ENCODE measurements at places on chromosomes 12 and 14.

DNA sequence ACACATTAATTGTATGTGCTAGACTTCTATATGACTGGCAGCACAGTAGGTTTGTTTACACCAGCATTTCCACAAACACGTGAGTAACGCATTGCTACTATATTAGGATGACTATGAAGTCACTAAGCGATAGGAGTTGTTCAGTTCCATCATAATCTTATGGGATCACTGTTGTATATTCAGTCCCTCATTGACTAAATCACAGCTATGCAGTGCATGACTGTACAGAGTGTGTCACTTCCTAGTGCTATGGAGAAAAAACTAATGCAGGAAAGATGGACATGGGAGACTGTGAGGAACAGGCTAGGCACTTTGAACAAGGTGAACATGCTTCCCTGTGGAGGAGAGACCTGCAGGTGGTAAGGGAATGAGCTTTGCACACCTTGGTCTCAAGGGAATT, 259.8 kb downstream of the NUAK1 start:
- DNase-seq, result no peak

DNA sequence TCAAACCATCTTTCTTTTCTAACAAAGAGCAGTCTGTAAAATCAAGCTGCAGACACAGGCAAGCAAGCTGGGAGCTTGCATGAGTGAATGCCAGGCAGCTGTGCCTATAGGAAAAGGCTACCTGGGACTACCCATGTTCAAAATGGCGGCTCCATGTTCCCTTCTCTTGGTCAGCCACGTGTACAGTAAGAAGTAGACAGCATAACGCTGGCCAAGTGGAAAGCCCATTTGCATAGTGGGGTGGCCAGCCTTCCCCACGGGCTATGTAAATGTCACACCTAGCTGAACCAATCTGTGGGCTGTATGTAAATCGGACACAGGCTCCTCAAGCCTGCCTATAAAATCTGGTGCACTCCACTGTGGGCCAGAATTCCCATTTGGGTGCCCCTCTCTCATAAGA, 117.1 kb downstream of the SYT10 start:
- DNase-seq, result no peak

GRCh38 chr14:76763096-76764041, 2.1 kb downstream of the VASH1 start:
- no peak for DNase-seq

- no peak for DNase-seq
Observed at GRCh38 chr12:122467983-122468382, 32.7 kb downstream of the ZCCHC8 start.

GRCh38 chr12:55698965-55699364, 8.7 kb downstream of the ITGA7 start:
- DNase-seq, result no peak

DNA sequence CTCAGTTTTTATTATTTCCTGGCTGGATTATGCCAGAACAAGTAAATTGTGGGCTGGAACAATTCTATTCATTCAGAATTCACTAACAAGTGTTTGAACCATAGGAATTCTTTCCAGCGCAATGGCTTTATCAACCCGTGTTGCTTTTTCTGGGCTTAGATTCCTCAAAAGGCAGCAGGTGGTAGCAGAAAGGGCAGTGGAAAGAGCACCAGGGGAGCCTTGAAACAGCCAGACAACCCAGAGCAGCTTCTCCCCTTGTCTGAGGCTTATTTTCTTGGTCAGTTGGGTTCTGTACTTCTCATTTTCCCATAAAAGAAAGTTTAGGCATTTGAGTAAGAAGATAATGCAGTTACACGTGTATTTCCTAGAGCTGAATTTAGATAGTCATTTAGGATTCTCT, 130.7 kb downstream of the OTOGL start:
- DNase-seq, result no peak

DNA sequence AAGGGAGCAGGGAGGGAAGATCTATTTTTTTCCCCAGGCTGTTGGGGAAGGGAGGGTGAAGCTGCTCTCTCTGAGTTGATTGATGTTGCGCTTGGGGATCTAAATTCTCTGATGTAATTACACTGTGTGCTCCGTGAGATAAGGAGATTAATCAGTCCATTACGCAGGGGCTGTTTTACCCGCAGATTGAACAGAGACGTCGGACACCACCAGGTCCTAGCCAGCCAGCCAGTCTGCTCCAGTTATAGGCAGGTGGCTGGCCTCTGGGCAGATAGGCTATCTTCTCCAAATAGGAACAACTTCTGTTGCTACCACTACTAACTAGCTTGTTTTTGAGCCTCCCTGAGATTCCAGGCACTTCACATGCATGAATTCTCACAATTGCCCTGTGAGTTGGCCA, 91.1 kb downstream of the SRRM4 start:
- no peak for DNase-seq

GRCh38 chr12:6783828-6784227, 5.5 kb upstream of the CD4 start:
- no peak for DNase-seq

DNA sequence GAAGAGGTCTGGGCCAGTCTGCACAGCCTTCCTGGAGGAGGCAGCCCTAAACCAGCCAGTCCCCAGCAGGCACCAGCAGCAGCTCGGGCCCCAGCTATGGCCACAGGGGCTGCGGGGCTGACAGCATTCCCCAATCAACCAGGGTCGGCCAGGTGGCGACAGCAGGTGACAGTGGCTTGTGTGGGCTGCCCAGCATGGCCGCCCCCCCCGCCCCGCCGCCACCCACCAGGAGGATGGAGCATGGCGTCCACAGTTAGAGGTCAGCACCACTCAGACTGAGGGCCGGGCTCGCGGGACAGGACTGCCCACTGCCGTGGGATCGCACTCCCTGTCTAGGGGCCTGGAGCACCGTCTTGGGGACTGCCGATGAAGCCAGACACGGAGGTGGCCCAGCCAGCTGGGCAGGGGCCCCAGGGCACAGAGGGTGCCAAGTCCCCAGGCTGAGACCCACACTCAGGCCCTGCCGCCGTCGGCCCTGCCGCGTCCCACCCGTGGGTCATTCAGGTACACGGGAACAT, 15.0 kb downstream of the AKT1 start:
- DNase-seq, result no peak

- DNase-seq, result peak; percentile 71
Observed at GRCh38 chr12:116880817-116881324, 370 bp downstream of the HRK start.

GRCh38 chr12:53676656-53677015, 753 bp upstream of the ATP5MC2 start:
- DNase-seq, result peak; percentile 49

DNA sequence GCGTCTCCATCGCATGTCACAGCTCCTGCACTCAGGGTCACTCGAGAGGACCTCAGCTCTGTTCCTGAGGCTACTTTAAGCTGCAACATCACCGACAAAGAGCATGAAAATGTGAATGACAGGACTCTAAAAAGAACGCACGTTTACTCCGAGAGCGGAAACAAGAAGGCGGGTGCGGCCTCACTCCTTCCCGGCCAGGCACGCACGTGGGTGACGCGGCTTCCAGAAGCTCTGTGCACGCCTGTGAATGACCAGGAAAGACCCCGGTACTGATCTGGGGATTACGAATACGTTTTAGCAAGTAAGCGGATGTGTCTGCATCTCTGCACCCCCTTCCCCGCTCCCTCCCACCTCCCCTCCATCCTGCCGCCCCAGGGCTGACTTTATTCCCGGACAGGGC, 15.2 kb upstream of the GALNT9 start:
- DNase-seq, result no peak

- DNase-seq, result no peak
Observed at GRCh38 chr14:29900609-29901350, 26.9 kb downstream of the PRKD1 start.

GRCh38 chr14:99141236-99141635, 130.8 kb downstream of the BCL11B start:
- no peak for DNase-seq

DNA sequence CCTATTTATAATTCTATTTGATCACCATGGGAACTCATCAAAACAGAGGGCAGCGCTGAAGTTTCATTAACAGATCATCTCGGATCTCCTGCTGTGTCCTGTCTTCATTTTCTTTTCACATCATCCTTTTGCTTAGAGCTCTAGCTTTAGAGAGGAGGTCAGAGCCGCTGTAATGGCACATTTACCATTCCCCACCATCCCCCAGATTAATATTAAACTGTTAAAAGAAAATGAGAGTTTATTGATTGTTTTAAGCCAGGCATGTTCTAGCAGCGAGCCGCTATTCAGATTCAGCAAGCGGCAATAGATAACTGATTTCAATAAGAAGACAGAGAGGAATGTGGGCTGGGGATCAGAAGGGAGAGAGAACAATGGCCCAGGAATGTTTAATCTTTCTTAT, 308.8 kb downstream of the EGLN3 start:
- no peak for DNase-seq

- DNase-seq, result no peak
Observed at GRCh38 chr12:174124-174523, 39.8 kb downstream of the SLC6A12 start.

- DNase-seq, result no peak
Observed at GRCh38 chr14:71539650-71540285, 392.5 kb upstream of the RGS6 start.

GRCh38 chr14:75303381-75303789, 24.8 kb downstream of the FOS start:
- peak; percentile 80 for DNase-seq

DNA sequence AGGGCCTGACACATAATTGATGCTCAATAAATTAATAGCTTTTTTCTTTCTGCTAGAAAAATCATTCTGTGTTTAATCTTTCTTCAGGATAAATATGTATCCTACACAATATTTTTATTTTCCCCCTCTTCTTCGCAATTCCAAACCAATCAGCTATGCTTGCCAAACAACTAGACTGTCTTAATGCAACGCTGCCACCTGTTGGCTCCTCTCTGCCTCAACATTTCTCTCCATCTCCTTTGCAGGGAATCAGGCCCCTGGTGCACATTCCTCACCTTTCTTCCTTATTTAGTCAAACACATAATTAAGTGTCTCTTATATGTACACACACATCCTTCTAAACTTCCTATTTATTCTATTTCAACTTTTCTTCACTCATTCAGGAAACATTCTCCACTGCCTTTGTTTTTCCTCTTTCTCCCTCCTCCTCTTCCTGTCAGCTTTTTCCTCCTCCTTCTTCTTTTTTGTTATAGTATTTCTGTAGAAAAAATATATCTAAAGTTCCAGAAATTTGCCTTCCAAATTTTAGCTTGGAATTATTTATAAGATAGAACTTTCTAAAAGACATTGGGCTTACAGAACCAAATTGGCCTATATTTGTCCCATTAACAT, 406.0 kb downstream of the PRKD1 start:
- DNase-seq, result no peak

DNA sequence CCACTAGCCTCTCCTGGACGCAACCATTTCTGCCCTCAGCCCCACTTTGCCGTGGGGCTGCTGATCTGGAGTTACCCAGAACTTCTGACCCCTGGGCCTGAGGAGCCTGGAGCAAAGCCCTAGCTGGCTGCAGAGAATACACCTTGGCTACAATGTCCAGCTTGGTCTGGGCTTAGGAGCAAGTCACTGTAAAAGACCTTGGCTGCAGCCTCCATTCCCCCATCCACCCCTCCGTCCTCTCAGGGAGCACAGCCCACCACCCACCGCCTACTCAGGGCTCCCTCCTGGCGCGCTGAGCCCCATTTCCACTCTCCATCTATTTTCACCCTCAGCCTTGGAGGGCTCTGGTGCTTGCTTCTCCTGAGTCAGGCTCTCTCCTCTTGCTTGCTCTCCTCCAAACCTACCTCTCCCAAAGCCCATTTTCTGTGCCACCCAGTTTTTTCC, 42.9 kb downstream of the ERH start:
- DNase-seq, result no peak

DNA sequence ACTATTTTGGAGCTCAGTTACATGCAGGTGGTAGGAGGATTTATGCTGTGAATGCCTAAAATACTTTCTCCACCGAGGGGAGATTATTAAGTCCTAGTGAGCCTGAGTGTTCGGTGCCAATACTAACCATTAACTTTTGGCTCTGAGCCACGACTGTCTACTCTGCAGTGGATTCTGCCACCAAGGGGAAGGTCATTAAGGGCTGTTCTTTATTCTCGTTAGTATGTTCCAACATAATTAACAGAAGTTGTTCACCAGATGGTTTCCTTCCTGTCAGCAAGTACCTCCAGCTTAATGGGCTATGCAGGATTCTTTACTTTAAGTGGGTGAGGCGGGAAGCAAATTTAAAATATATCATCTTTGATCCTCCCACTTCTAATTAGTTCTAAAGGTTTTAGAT, 326.3 kb downstream of the BMP4 start:
- no peak for DNase-seq

GRCh38 chr14:78173346-78174035, 3.3 kb downstream of the NRXN3 start:
- DNase-seq, result no peak

GRCh38 chr14:31414190-31414833, 6.0 kb downstream of the HEATR5A start:
- DNase-seq, result no peak

DNA sequence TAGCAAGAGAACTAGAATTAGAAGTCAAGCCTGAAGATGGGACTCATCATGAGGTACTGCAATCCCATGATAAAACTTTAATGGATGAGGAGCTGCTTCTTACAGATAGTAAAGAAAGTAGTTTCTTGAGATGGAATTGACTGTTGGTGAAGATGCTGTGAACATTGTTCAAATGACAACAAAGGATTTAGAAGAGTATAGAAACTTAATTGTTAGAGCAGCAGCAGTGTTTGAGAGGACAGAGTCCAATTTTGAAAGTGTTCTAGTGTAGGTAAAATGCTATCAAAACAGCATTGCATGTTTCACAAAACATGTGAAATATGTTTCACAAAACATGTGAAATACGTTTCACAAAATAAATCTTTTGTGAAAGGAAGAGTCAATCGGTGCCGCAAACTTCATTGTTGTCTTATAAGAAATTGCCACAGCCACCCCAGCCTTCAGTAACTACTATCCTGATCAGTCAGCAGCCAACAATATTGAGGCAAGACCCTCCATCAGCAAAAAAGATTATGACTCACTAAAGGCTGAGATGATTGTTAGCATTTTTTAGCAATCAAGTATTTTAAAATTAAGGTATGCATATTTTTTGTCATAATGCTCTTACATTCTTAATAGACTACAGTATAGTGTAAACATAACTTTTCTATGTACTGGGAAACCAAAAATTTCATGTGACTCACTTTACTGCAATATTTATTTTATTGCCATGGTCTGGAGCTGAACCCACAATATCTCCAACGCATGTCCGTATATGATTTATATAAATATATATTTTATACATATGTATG, 173.4 kb upstream of the BMP4 start:
- no peak for DNase-seq

- DNase-seq, result no peak
Observed at GRCh38 chr12:51017452-51017851, 8.7 kb downstream of the SLC11A2 start.

GRCh38 chr12:54058128-54058768, 4.6 kb downstream of the HOXC4 start:
- no peak for DNase-seq

GRCh38 chr12:109044241-109044640, 8.1 kb upstream of the USP30 start:
- no peak for DNase-seq

GRCh38 chr14:44339862-44340261, 167.2 kb downstream of the FSCB start:
- DNase-seq, result no peak

GRCh38 chr12:119594772-119595445, 1.3 kb downstream of the TMEM233 start:
- DNase-seq, result peak; percentile 18

- DNase-seq, result no peak
Observed at GRCh38 chr14:23828001-23828400, 125.6 kb upstream of the DHRS4 start.

GRCh38 chr14:60221457-60221856, 27.6 kb upstream of the PPM1A start:
- DNase-seq, result no peak
